ENCODE measurements at places on chromosomes 1 and 21.

GRCh38 chr1:160167056-160167455 lies 15.7 kb downstream of the ATP1A4 start:
- DNase-seq, result no peak

DNA sequence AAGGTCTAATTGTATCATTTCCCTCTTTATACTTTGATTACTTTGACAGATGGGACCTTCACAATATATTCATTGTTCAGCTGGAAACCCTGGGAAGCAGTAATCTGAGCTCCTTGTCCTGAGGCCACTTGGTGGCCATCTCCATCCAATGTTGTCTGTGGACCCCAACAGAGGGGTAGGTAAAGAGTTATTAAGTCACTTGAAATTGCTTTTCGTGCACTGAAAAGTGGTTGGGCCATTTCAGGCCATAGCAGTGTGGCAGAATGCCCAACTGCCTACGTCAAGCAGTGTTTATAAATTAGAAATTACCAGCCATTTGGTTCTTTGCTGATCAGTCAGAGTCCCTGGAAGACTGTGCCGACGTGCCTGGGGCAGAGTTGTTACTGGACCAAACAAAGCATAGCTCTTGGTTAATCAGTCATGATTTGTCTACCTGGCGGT lies 308.3 kb upstream of the USP25 start:
- no peak for DNase-seq

DNA sequence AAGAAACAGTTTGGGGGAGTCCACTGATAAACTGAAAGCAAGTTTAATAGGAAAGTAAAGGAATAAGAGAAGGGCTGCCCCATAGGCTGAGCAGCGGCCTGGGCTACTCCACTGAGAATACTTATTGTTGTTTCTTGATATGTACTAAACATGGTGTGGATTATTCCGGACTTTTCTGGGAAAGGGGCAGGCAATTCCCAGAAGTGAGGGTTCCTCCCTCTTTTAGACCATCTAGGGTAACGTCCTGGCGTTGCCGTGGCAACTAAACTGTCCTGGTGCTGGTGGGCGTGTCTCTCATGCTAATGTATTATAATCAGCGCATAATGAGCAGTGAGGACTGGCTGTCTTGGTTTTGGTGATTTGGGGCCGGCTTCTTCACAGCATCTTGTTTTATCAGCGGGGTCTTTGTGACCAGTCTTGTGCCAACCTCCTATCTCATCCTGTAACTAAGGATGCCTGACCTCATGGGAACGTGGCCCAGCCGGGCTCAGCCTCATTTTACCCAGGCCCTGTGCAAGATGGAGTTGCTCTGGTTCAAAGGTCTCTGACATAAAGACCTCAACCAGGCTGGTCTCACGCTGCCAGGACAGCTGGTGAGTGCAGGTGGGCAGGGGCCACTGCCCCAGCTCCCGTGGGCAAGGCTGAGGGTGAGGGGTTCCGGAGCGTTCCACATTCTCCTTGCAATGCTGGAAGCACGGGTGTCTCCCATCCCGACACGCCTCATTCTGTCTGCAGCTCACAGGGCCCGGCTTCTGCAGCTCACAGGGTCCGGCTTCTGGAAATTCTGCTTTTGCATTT lies 19.6 kb upstream of the C1orf159 start:
- no peak for DNase-seq

- no peak for DNase-seq
These were observed 54.6 kb upstream of the BTG3 start for GRCh38 chr21:17667256-17667655.

- DNase-seq, result no peak
These were observed 16.7 kb downstream of the COLGALT2 start for GRCh38 chr1:184020855-184021254.

GRCh38 chr1:197761654-197762053 lies 13.6 kb downstream of the DENND1B start:
- DNase-seq, result no peak

- no peak for DNase-seq
These were observed 35.9 kb upstream of the HMGN1 start for GRCh38 chr21:39384674-39385298.

DNA sequence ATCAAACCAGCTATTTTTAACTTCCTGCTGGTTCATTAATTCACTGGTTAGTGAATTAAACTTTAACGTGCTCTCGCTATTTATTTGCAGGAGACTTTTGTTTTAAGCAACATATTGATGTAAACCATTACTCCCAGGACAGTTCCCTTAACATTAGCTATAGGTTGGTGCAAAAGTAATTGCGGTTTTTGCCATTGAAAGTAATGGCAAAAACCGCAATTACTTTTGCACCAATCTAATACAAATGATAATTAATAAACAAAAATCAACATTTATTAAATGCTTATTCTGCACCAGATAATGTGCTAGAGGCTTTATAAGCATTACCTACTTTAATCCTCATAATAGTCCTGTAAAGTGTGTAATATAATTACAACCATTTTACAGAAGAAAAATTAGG lies 176.5 kb downstream of the NPHP4 start:
- no peak for DNase-seq

- DNase-seq, result no peak
These were observed 38.7 kb downstream of the ETNK2 start for GRCh38 chr1:204112876-204113730.

DNA sequence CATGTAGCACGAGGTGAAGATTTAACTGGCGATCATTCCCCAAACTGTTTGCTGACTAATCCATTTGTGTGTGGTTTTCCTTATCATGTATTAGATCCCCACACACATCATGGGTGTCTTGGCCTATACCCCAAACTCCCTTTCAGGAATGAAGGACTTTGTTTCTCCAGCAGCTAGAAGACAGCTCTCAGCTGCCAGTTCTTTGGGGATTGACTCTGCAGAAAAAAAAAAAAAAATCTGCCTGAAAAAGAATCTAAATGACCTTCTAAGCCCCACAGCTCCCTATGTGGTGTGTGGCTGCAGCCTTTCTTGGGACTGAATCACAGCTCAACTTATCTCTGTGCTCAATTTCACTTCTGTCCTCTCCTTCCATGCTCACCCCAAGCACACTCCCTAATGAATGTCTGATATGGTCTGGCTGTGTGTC lies 256.3 kb upstream of the DUSP10 start:
- no peak for DNase-seq

GRCh38 chr1:204391629-204392028 lies 20.0 kb downstream of the PPP1R15B start:
- no peak for DNase-seq

Measured in WTC11 (cell line).